NCI-H524 (cell line): ENCODE measurements at places on chromosomes 11 and 22.

DNA sequence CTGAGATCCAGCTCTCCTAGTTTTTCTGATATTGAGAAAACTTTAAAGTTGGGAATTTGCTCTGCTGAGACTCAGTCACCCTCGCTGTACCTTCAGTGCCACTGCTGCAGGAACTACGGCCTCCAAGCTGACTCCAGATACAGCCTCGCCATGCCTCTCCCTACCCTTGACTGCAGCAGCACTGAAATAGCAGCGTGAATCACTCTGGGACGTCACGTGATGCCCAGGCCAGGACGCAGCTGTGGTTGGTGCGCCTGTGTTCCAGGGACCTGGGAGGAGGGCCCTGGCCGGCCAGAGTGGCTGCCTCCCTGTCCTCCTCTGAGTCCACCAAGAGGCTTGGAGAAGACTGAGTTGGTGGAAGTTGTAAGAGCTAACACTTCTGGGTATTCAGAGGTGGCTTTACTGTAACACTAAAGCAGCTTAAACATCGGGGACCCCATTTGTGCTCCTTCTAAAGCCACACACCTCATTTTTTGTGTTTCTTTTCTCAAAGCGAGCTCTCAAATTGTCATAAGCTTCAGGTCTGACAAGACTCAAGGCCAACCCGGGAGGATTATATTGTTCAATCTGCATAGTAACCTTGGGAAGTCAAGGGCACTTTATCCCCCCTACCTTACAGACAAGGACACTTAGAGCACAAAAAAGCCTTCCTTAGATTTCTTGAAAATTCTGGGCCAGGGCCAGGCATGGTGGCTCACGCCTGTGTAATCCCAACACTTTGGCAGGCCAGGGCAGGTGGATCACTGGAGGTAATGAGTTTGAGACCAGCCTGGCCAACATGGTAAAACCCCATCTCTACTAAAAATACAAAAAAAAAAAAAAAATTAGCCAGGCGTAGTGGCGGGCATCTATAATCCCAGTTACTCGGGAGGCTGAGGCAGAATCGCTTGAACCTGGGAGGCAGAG is 4.2 kb upstream of the STIP1 start:
- peak; percentile 85 for DNase-seq

- DNase-seq, result no peak
These were observed 1.9 kb upstream of the SCARF2 start for GRCh38 chr22:20439556-20439927.

DNA sequence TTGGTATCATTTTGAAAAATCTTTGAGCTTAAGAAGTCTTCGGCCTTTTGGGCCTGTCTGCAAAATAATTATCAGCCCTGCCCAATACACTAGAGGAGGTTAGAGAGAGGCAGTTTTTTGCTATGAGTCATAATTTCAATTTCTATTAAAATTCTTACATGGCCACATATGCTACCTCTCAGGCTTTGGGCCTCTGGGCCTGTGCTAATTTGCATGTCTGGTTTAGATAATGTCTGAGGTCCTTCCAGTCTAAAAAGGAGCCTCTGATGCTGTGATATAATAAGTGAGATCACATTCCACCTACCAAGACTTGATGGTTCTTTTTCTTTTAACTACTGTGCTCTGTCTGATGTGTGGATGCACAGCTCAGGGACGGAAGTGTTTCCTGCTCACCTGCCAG is 70.8 kb downstream of the KCNJ1 start:
- DNase-seq, result no peak

- no peak for DNase-seq
These were observed 406.3 kb downstream of the CADM1 start for GRCh38 chr11:115097796-115098408.

- no peak for DNase-seq
These were observed 39.7 kb downstream of the ACAT1 start for GRCh38 chr11:108160970-108161566.

DNA sequence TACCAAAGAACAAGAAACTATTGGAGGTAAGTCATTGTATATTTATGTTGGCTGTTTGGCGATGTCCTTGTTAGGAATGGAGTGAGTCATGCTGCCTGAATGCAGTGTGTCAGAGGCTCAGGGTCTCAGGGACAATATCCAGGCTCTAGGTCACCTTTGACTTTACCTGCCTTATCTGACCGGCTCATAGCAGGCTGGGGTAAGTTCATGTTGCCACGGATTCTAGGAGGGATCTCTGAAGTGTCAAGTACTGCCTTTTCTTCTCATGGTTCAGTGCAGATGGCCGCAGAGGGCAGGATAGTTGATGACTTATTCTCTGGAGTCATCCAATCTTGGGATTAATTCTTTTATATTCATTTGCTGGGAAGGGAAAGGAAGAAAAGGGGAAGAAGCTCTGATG is 53.2 kb downstream of the SPON1 start:
- no peak for DNase-seq

GRCh38 chr22:42217752-42218280 is 52.6 kb downstream of the TCF20 start:
- DNase-seq, result no peak

- DNase-seq, result peak; percentile 38
These were observed 720 bp upstream of the MPZL2 start for GRCh38 chr11:118264569-118265465.

DNA sequence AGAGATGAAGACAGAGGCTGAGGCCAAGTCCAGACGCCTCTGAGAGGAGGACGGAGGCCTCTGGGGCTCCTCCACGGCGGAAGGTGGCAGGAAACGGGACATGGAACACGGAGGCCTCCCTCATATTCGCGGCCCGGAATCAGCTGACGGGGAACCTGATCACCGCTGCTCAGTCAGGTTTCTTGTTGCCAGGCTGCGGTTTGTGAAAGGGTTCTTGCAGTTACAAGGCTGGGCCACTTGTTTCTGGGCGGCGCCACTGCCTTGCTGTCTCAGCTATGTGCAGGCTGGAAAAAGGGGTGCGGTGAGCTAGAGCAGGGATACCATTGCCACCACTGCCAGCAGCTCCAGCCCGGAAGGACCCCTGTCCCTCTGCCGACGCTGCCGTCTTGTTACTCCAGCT is 10.0 kb upstream of the MMP1 start:
- DNase-seq, result no peak

- peak; percentile 7 for DNase-seq
These were observed 10.6 kb downstream of the LRRC51 start for GRCh38 chr11:72091292-72091691.

GRCh38 chr11:92462821-92463220 is 238.2 kb downstream of the FAT3 start:
- DNase-seq, result no peak

- no peak for DNase-seq
These were observed 113.3 kb upstream of the SLC22A12 start for GRCh38 chr11:64477675-64478074.

DNA sequence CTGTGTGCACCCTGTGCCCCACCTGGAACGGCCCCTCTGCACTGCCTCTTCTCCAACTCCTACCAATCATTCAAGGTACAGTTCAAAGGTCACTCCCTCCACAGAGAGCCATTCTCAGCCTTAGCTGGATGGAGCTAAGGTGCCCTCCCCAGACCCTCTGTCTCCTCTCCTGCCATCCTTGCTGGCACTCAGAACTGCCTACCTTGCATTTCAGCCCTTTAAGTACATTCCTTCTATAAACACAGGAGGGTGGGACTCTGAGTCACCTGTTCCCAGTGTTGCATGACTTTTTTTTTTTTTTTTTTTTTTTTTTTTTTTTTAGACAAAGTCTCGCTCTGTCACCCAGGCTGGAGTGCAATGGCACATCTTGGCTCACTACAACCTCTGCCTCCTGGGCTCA is 8.6 kb downstream of the TTLL1 start:
- no peak for DNase-seq

DNA sequence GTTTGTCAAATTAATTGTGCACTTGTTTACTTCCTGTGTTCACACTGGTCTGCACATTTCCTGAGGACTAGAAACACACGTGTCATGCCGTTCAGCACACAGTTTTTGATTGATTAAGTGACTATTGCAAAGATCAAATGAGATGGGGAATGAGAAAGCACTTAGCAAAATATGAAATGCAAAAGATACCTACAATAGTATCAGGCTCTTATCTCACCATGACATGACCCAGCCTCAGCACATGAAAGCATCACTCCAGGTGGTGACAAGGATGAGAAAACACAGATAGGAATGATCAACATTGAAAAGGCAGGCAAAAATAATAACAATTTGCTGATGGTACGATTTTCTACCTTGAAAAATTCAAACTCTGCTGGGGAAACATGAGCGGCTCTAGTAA is 42.1 kb upstream of the TP53I11 start:
- DNase-seq, result no peak

DNA sequence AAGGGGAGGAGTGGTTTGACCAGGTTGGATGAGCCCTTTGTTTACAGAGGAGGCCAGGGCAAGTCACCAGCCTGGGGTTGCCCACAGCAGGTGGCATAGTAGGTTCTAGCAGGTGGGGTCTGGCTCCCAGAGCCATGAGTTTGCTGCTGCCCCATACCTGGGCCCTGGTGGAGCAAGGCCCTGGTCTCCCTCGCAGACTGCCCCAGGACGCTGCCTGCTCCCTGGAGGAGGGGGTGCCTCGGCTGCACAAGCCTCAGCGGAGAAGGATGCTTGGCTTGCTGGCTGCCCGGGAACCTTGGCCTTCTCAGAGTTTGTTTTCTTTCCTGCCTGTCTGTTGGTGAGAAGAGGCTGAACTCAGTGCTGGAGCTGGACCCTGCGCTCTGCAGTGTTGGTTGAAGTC is 54.9 kb downstream of the LRP5 start:
- no peak for DNase-seq

DNA sequence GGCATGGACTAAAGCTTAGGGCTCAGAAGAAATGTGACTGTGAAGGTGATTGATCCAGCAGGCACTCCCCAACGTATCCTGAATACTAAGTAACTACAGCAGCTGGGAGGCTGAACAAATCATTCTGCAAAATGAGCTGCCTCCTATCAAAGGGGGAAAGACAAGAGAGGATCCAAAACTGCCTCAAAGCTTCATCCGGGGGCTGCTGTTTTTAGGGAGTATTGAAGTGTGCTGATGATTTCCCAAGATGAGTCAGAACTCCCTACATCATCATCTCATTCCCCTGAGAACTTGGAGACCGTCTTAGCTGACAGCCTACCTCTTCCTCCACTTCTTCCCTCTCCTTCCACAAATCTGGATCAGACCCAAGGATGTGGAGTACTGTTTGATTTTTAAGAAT is 108.4 kb upstream of the GRAMD1B start:
- DNase-seq, result no peak

DNA sequence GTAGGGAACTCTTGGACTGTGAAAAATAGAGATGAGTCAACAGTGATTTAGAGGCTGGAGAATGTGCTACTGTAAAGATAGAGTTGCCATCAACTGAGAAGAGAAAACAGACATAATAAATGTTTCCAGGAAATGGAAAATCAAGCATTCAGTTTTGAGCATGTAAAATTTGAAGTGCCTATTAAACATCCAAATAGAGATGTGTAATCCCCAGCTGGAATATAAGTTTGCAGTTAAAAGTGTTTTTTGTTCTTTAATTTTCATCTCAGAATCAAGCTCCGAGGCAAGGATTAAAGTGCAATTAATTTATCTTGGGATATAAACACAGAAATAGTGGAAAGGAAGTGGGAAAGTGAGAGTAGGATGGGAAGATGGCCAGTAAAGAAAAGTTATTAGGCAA is 666.0 kb upstream of the RAG2 start:
- no peak for DNase-seq

- DNase-seq, result no peak
These were observed 29.7 kb upstream of the TEF start for GRCh38 chr22:41352058-41352457.

DNA sequence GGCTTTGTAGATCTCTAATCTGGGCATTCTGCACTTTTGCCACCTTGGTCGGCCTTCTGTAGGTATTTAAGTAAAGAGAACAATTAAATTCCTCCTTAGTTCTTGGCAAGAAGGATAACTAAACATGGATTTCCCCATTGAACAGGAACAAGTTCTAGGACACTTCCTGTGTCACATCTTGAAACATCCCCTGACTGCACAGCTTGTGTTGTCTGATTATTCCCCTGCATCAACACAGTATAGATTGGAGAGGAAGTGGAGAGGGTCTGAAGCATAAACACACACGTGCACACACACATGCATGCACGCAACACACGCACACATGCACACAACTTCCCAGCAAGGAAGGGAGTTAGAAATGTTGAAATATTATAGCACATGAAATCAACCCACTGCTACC is 8.6 kb downstream of the ISX start:
- no peak for DNase-seq

DNA sequence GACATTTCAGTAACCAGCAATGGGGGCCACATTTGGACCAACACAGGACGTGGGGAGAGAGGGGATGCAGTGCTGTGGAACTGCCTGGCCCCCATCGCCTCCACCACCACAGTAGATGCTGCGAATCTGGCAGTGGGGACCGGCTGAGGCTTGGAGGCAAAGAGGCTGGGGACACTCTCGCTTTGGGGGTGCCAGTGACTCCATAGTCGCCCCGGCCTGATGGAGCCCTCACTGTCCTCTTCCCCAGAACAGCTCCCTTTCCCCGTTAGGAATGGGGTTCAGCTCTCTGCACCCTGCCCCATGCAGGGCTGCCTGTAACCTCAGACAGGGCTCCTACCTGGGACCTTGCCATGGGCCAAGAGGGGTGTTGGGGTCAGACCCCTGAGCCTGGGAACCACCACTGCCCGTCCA is 1.8 kb upstream of the MUC2 start:
- DNase-seq, result no peak

- peak; percentile 92 for DNase-seq
These were observed 67.0 kb downstream of the FANCF start for GRCh38 chr11:22558664-22559063.

GRCh38 chr11:83033972-83034672 is 37.6 kb downstream of the RAB30 start:
- DNase-seq, result peak; percentile 94

- DNase-seq, result peak; percentile 34
These were observed 10.0 kb downstream of the ARHGEF12 start for GRCh38 chr11:120346233-120346632.

- no peak for DNase-seq
These were observed 6.3 kb downstream of the FDX1 start for GRCh38 chr11:110435780-110436717.

DNA sequence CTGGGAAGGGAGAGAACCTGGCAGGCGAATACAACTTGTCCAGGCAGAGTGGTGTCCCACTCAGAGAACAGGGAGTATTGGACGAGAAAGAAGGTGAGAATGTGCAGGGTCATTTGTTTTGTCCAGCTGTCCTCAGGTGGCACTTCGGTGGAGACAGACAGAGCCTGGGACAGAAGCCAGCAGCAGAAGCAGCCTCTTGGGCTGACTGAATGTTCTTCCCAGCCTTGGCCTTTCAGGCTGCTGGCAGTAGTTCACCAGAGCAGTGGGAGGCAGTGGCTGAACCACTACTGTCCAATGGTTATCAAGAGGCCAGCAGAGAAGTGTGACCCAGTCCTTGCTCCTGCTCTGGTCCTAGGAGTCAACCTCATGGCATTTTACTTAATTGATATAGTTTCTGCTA is 331.1 kb upstream of the NARS2 start:
- DNase-seq, result no peak
